ENCODE measurements at places on chromosomes 7 and 10. TPM values are rescaled to one million over a fixed set of nuclear protein-coding genes. Genes with fewer than 3 reads are reported as not detected.

SPDYE16 gene
- 0.35 TPM for total RNA-seq

CDK14 gene
- 49.6 TPM for total RNA-seq

- H3K4me3 ChIP-seq: no peak overlapping the region
- no peaks in the 10 kb centered on the region for H3K36me3 ChIP-seq
- peaks cover 32% of the 10 kb centered on the region for H3K4me1 ChIP-seq
Observed at GRCh38 chr10:33120700-33121099, 162.7 kb upstream of the ITGB1 start.

MYL10 gene
- total RNA-seq: not detected

NEUROD6 gene
- total RNA-seq: not detected

- no peak for DNase-seq
- H3K36me3 ChIP-seq: no peaks in the 10 kb centered on the region
- H3K27ac ChIP-seq: no peak overlapping the region
- H3K4me3 ChIP-seq: peak overlapping the region; percentile 81
- peaks cover 36% of the 10 kb centered on the region for H3K4me1 ChIP-seq
- no peaks in the 10 kb centered on the region for H3K27me3 ChIP-seq
Observed at GRCh38 chr10:101832325-101832771, 11.3 kb downstream of the KCNIP2 start.

GRCh38 chr7:106729720-106730385, 68.9 kb upstream of the CCDC71L start:
- H3K4me1 ChIP-seq: peaks cover 16% of the 10 kb centered on the region
- H3K27ac ChIP-seq: peak overlapping the region; percentile 79
- H3K27me3 ChIP-seq: no peaks in the 10 kb centered on the region

GRCh38 chr10:19974138-19974537, 157.9 kb downstream of the PLXDC2 start:
- DNase-seq: no peak
- H3K27ac ChIP-seq: no peak overlapping the region
- no peak overlapping the region for H3K4me3 ChIP-seq
- no peaks in the 10 kb centered on the region for H3K27me3 ChIP-seq

NPC1L1 gene
- total RNA-seq: 0.18 TPM
